ENCODE measurements at places on chromosomes 16 and 17.
A peak's percentile ranks its signal among the peaks of the same experiment; 100 is the strongest.

DNA sequence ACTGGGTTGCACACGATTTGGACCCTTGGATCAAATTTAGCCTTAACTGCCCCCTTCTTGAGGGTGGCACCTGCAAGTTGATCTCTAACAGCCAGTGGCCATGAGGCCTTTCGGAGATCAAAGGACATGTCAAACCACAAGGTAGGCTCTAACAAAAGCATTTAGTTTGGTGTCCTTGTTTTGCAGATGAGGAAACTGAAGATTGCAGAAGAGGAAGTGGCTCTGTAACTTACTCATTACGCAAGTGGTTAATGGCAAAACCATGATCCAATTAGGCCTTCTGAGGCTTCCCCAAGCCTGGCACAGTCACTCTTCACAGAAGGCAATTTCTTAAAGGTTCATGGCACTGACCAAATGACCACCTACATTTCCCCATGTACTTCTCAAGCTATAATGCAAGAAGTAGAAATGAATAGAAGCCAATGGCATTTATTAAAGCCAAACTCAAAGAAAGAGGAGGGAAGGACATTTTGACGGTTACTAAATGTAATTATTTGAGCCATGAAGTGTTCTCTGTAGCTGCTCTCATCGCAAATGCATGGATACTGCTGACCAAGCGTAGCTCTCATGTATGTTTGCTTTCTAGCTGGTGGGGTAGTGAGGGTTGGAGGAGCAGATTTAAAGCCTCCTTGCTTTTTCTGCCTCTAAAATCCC, 32.8 kb upstream of the ABCC12 start:
- no peak for DNase-seq

DNA sequence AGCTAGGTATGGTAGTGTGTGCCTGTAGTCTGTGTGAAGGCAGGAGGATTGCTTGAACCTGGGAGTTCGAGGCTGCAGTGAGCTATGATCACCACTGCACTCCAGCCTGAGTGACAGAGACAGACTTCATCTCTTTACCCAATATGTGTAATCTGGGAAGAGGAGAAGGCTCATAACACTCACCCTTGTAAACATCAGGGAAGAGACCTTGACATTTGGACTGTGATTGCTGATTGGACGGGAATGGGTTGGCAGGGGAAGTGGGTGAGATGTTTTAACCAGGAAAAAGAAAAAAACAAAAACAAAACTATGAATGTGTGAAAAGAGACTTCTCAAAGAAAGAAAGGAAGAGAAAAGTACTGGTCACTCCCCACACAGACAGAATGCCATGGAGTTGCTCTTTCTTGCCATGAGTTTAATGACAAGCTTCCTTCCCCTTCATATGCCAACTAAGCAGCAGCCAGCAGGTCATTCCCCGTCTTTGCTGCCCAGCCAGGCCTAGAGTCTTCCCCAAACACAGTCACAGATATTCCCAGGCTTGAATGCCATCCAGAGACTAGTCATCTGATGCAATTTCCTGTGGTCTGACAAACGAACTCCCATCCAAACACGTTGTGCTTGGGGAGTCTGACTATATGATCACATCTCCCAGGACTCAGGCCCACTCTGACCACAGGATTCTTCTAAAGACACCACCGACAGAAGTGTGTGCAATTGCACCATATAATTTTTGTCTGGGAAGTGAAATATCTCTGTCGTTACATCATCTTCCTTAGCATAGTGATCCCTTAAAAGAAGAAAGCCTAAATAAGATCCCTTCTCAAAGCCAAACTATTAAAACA, 3.6 kb upstream of the XAF1 start:
- no peak for DNase-seq

DNA sequence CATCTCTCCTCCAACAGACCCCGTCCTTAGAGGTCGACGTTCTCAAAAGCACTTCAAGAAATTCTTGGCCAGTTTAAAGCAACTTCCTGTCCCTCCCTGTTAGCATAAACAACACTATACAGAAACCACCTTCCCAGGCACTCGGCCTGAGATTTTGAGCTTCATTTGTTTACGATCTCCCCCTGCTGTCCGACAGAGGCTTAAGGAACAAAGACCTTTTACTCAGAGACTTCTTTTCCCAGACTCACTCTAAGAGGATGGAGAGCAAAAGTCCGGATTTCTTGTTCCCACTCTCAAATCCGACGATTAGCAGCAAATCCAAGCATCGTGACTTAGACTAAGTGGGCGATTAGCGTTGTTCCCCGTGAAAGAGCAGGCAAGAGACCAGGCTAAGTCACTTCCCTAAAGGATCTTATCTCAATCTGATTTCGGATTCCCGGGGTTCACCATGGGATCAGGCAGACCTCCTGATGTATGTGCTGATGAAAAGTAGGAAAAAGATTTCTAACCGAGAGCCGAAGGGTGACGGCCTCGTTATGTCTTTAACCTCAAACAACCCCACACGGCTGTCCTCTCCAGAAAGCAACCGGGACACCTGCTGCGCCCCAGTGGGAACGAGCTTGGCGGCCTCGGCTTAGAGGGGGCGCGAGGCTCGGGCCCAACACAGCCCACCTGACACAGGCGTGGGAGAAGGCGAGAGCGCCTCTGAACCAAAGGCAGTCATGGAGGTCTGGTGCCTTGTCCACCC, 598 bp downstream of the INPP5K start:
- DNase-seq = peak; percentile 26

- no peak for DNase-seq
These were observed 104.3 kb downstream of the AXIN2 start for GRCh38 chr17:65457183-65457582.

DNA sequence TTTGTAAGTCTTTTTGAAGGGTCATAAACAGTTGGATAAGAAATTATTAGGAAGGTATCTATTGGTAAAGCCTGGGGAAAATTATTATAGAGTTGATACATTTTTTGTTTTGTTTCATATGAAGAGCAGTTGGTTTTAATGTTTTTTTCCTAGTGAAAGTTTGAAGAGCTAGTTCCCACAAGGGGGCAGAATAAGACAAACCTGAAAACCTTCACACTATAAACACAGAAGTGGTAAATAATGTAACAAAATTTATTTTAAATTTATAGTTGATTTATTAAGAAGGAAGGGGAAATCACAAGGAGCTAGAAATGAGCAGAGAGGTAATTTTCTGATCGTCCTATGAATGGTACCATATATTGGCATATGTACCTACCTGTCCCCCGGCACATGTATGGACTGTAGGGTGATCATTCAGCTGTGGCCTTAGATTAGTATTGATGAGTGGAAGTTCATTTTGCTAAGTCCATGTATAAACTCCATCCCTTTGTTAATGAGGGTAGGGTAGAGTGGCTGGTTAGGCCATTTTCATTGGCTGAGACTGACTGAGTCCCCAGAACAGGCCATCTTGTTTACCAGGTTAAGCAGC, 116.3 kb downstream of the TANC2 start:
- DNase-seq = no peak

DNA sequence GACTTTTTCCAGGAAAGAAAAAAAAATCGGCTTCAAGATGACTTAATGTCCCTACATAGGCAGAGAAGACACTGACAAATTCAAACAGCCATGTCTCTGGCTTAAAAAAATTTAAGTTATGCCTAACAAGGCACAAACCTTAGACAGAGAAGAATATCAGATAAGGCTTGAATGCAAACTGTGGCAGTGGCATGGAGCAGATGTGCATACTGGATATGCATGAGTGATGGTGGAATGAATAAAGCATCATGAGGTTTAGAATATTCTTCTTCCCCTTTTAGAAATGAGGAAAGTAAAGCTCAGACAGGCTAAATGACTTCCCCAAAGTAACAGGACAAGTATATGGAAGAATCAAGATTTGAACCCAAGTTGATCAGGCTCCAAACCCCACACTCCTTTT, 23.2 kb upstream of the WSCD1 start:
- DNase-seq = no peak

GRCh38 chr17:5630434-5630833, 46.1 kb upstream of the NLRP1 start:
- DNase-seq = no peak

- DNase-seq = no peak
These were observed 118.8 kb upstream of the FOXF1 start for GRCh38 chr16:86391486-86391885.

GRCh38 chr16:71893888-71894228, 1.5 kb upstream of the IST1 start:
- DNase-seq = no peak

DNA sequence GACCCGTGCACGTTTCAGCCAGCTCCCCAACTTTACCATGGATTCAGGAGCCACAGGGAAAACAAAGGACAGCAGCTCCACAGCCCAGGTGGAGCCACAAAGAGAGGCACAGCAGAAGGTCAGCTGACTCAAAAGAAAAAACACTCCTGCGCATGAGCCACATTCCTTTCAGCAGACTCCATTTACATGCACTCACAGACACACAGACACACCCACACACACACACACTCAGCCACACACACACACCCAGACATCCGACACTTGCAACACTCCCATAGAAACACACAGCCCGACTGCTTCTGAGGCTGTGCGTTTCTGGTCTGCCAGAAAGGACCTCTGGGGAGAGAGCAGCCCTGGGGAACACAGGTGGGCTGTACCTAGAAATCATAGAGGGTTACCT, 2335.5 kb downstream of the TP53TG3F start:
- no peak for DNase-seq

DNA sequence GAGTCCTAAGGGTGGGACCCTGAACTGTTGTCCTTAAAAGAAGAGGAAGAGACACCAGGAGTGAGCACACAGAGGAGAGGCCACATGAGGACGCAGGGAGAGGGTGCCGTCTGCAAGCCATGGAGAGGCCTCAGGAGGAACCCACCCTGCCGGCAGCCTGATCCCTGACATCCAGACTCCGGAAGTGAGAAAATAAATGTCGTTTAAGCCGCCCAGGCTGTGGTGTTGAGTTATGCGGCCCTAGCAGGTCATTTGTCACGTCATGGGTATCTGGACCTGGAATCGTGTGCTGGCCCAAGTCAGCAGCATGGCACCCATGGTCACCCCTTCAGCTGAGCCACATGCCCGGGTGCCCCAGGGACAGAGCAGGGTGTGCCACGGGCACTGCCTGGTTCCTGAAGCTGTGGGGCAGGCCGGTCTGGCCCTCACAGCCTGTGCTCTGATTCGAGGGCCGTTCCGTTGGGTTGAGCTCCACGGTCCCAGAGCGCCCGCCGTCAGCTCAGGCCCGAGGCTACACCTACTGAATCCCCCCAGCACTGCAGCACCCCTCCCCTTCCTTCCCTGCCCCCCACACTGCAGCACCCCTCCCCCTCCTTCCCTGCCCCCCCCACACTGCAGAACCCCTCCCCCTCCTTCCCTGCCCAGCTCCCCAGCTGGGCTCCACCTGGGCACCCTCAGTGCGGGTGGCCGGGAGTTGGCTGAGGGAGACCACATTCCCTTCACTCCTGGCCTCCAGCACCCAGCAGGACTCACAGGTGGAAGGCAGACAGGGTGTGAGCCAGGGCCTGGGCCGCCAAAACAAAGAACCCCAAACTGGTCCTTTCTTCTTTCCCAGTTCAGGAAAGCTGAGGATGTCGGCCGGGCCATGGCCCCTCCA, 2.7 kb upstream of the CCDC57 start:
- no peak for DNase-seq

- DNase-seq = no peak
These were observed 259.9 kb upstream of the IRX3 start for GRCh38 chr16:54546521-54546920.

GRCh38 chr17:50479522-50480141, 972 bp downstream of the RSAD1 start:
- DNase-seq = peak; percentile 57

DNA sequence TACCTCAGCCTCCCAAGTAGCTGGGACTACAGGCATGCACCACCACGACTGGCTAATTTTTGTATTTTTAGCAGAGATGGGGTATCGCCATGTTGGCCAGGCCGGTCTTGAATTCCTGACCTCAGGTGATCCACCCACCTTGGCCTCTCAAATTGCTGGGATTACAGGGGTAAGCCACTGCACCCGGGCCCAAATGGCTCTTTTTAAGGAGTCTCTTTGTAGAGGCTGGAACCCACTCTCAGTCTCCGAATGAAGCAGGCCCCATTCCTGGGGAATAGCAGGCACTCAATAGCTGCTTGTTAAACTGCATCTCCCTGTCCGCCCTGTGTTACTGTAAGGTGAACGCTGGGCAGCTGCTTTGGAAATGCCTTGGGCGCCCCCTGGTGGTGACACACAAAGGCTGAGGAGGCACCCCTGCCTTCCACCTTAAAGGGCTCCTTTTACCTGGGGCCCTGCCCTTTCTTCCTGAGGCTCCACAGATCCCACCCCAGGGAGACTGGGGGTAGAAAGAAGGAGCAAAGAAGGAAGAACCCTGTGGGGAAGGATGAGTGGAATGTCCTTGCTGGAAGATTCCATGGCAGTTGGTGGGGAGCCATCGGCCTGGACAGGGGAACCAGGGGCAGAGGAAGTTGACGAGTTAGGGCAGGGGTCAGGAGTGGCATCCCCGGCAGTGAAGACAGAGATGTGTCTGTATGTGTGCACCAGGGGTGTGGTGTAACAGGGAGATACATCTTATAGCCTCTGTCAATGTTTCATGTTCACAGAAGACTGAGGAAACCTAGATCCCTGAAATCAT, 6.1 kb upstream of the SP2 start:
- peak; percentile 73 for DNase-seq

DNA sequence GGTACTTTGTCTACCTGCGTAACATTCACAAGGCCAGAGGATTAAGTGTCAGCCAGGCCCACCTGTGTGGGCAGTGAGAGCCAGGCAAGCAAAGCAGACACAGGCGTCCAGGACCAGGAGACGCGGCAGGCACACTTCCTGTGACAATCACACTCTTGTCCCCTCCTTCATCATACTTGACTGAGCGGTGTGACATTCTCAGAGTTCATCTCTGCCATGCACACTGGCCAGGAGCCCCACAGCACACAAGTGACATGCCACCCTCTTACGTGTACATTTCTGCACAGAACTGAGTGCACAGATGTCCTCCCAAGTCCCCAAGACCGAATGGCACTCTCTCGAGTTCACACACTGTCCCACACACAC, 8.7 kb downstream of the PPP1R9B start:
- no peak for DNase-seq

DNA sequence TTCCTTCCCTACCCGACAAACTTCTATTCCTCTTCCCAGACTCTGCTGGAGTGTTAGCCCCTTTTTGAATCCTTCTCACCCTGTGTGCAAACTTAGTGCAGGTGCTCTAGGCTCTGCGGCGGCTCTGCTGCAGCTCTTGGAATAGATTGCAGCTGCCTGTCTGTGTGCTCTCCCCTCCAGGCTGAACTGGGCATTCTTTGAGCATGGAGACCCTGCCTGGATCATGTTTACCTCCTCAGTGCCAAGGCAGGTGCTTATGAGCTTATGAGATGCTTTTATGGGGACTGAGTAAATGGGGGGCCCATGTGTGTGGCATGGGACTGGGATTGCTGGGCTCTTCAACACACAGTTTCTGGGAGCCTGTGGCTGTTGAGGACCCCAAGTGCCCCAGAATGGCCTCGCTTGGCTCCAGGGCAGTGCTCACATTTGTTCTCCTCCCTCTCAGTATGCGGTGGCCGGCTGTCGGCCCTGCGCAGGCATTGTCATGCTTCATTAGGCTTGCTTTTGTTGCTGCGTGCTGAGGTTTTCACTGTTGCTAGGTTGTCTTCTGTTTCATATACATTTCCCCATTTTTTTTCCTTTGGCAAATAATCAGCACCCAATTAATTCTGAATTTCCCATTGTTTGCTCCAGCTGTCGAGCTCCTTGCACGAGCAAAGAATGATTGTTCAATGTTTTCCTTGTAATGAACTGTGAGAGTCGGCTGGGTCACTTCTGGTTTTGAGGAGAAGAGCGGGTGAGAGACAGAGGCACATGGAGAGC, 185.5 kb upstream of the NLRP1 start:
- peak; percentile 78 for DNase-seq
